Central memory CD4-positive, alpha-beta T cell (primary cell): ENCODE measurements at places on chromosomes 5 and 9.
A peak's percentile ranks its signal among the peaks of the same experiment; 100 is the strongest.

GRCh38 chr9:4113711-4114110 lies 186.2 kb downstream of the GLIS3 start:
- no peak for DNase-seq

GRCh38 chr9:133277467-133277866 lies 2.5 kb upstream of the ABO start:
- DNase-seq: no peak

DNA sequence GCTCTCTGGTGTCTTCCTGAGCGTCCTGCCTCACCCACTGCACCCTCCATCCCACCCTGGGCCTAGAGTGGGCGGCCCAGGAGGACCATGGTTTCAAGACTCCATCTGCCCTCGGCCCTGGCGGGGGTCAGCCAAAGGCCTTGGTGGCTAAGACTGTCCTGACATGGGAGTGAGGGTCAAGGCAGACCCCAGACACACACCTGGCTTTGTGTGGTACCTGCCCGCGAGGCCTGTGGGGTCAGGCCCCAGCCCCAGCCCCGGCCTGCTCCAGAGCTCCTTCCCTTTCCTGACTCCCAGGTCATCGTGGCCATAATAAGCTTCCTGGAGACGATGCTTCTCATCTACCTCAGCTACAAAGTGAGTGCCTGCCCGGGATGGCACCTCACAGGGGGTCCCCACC lies 54.6 kb downstream of the KCNT1 start:
- no peak for DNase-seq

DNA sequence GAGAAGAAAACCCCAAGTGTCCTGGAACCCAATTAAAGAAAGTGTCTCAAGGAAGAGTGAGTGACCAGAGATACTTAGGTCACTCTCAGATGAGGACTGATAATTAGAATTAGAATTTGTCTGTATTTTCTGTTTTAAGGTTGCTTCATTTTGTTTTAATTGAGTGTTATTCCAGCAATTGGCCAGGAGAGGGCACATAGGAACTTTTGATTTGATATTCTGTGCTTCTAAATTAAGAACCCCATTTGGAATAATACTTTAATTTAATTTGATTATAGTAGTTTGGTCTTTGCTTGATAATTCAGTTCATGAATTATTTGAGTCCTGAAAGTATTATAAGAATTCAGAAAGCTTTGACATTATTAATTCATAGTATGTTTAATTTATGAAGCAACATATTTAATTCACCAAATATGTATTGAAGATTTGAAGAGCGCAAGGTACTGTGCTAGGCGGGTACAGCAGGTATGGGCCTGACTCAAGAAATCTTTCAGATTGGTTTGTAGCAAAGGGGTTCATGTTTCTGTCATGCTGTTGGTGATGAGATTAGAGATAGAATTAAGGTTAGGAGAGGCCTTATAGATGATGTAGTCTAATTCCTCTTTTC lies 4.9 kb downstream of the MRPL22 start:
- DNase-seq: peak; percentile 10

DNA sequence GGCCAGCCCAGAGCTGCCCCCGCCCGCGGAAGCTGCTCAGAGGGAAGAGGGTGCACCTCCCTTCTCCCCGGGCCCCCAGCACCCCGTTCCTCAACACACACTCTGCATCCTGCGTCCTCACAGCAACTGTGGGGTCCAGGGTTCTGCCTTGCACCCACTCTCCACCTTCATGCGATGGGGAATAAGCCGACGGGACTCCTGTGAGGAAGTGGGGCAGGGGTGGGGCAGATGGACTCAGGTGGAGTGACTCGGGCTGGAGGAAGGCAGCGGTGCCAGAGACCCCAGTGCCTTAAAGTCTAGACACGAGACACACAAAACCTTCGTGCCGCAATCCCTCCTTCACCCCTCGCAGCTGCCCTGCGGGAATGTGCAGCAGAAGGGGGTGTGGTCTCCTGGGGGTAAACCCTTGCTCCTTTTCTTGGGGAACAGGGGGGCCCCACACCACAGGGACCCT lies 8.6 kb downstream of the BRD3 start:
- no peak for DNase-seq

DNA sequence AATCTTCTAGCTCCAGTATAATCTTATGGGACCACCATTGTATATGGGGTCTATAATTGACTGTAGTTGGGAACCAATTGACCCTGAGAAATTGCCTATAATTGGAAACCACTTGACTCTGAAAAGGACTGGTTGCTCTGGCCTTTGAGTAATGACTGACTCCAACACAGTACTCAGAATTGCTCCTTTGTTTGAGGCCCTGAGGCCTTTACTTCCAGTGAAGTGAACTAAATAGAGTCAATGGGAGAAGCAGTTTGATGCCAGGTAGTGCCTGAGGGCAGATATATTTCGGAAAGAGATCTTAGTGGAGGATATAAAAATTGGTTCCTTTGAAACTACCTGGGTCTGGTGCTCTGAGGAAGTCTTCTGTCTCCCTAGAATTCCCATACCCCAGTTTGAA lies 16.0 kb upstream of the TMEM171 start:
- DNase-seq: no peak

- DNase-seq: no peak
Observed at GRCh38 chr5:150723845-150724244, 23.0 kb upstream of the RBM22 start.

DNA sequence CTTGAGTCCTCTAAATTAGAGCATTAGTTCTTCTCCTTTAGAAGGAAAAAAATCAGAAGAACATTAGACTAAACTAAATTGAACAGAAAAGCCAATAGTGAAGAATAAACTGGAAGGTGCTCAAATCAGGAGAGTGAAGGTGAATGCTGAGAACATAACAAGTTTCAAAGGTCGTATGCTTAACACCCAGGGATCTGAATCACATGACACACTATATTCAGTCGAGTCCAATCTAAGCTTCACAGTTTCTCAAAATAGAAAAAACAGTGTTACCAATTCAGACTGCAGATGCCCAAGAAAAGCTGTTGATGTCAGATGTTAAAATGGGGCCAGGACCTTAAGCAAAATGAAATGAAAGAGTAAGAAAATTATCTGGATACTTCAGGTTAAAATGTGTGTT lies 614.5 kb downstream of the EFNA5 start:
- no peak for DNase-seq

DNA sequence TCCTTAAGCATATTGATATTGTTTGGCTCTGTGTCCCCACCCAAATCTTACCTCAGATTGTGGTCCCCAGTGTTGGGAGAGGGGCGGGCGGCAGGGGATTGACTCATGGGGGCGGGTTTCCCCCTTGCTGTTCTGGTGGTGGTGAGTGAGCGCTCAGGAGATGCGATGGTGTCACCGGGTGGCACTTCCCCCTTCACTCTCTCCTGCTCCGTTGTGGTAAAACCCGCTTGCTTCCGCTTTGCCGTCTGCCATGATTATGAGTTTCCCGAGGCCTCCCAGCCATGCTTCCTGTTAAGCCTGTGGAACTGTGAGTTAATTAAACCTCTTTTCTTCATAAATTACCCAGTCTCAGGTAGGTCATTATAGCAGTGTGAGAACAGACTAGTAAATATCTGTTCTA lies 229.1 kb downstream of the IRX2 start:
- no peak for DNase-seq

- peak; percentile 8 for DNase-seq
Observed at GRCh38 chr9:85900504-85901201, 40.3 kb upstream of the NAA35 start.

DNA sequence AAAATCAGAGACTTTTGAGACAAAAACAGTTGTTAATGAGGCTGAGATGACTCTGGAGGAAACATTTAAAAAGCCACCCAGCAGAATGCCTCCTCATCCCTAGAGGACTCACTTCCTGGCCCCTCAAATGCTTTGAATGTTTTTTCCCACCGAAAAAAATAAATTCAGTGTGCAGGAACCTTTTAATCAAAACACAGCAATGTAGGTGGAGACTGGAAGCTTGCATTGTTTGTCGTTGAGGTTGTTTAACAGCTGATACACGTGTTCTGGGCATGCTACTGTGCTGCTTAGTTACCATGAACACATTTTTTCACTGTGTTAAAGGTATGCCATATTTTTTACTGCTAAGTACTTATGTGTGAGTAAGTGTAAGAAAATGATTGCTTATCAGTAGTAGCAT lies 65.7 kb upstream of the ADCY2 start:
- DNase-seq: no peak

DNA sequence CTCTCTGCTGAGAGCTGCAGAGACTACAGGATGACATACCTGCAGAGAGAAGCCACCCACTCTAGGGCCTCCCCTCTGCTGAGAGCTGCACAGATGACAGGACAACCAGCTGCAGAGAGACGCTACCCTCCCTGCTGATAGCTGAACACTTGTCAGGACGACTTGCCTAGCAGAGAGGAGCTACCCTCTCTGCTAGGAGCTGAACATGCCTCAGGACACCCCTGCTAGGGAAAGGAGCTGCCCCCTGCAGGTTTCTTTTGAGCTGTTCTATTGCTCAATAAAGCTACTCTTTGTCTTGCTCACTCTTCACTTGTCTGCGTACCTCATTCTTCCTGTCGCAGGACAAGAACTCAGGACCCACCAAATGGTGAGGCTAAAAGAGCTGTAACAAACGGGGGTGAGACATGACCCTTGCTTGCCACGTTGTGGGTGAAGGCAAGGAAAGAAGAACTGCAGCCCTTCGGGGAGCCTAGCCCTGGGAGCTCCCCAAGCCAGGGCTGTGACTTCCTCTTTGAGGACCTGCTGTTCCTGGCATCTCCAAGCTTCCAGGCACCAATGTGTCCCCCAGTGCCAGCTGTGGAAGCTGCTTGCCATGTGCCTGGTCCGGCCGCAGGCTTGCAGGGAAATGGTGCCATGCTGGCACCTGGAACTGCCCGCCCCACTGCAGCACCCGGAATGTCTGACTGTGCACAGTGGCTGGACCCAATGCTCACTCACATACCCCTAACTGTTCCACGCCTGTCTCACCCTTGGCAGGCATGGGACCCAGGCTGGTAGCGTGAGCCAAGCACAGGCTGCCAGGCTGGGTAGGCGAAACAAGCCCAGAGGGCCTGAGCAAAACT lies 5.1 kb upstream of the TESK1 start:
- DNase-seq: no peak

- DNase-seq: no peak
Observed at GRCh38 chr5:39800042-39800601, 375.3 kb upstream of the DAB2 start.

- DNase-seq: no peak
Observed at GRCh38 chr5:139954022-139954421, 89.1 kb downstream of the NRG2 start.

DNA sequence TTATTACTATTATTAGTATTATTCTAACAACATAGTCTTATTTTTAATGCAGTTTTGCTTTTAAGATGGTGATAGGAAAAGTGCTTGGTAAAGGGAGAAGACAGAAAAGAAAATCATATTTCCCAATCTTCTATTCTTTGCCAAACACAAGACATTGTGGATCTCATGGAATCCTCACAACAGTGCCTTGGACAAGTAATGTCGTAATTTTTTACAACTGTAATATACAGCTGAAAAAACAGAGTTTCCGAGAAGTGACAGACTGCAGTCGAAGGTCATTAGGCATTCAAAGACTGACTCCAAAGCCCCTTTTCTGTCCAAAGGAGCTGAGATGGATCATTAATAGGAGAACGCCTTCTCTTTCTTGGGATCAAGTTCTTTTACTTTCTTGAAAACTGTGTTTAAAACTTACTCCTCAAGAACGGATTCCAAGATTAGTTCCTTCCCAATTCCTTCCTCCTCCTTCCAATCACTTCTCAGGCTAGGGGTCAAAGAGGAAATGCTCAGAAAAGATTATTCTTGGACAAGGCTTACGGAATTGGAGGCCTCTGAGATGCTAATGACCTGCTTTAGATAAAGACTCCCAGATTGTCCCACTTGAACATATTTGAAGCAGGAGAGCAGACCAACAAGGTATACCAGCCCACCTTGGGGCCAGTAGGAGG lies 24.3 kb upstream of the TRIM32 start:
- no peak for DNase-seq

- DNase-seq: no peak
Observed at GRCh38 chr5:76684756-76685519, 31.0 kb upstream of the F2R start.

DNA sequence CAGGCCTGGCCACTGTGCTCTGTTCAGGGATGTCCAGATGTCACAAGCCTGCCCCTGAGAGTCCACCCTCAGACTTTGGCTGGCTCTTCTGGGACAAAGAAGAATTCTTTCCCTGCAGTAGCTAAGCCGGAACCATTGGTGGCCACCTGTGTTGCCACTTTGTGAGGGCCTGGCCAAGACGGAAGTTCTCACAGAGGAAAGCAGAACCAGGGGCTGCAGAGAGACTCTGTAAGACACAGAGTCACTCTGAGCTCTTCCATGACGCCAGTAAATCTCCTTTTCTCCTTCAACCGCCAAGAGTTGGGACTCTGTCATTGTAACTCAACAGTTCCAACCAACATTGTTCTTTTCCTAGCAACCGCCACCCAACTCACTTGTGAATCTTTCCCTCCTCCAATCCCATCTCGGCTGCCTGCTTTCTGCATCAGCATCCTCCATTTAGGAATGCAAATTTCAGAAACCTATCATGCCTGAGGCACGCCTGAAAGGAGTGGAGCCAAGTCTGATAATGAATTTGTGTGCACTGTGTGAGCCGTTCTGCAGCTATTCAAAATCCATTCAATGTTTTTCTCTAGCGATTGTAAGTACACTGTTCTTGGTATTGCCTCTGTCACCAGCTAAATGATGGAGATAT lies 37.8 kb upstream of the ATP6V1G1 start:
- no peak for DNase-seq

- no peak for DNase-seq
Observed at GRCh38 chr5:73814233-73814846, 188.3 kb downstream of the ARHGEF28 start.

GRCh38 chr5:62460578-62460983 lies 48.0 kb downstream of the IPO11 start:
- DNase-seq: peak; percentile 29

GRCh38 chr5:135650081-135650480 lies 71.3 kb upstream of the CXCL14 start:
- no peak for DNase-seq
